Upper lobe of right lung (tissue), 1 donor: ENCODE measurements at places on chromosomes 4 and X. TPM values are rescaled to one million over a fixed set of nuclear protein-coding genes. Genes with fewer than 3 reads are reported as not detected.

The S100G gene
- total RNA-seq, result not detected

- no peak for DNase-seq
Observed at GRCh38 chrX:153819384-153820040, 10.8 kb downstream of the PDZD4 start.

DNA sequence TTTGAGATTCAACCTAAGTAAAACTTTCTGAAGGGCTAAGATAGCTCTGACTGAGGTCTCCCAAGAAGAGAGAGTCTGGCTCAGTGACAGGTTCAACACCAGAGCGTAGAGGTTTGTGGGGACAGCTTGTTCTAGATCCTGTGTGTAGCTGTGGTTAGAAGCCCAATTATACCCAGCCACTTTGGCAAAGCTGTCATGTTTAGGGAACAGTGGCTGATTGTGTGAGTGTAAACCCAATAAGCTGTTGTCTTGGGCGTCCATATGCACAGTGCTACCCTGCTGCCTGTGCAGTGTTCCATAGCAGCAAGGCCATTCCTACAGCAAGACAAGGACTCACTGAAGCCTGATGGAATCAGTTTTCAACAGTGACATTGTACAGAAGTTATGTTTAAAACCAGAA is 11.2 kb upstream of the SCRG1 start:
- DNase-seq, result no peak

The FRMD7 gene
- total RNA-seq, result not detected

GRCh38 chr4:165199286-165199685 is 8.1 kb upstream of the KLHL2 start:
- no peak for DNase-seq

- no peak for DNase-seq
Observed at GRCh38 chr4:121519236-121519838, 138.5 kb upstream of the QRFPR start.

DNA sequence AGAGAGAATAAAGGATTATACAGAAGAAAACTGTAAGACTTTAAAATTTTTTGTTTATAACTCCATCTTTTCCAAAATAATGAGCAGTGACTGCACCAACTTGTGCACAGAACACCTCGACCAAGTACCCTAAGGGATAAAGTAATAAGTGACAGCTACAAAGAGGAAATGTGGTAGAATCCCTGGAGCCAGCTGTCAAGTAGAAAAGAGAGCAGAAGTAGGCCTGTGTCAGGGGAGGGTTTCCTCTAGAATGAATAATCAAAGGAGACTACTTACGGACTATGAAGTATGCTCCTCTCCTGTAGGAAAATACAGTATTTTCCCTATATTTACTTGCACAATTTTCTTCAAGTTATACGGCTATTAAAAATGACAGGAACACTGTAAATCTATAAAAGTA is 1.2 kb downstream of the EIF1AX start:
- no peak for DNase-seq

The DHRSX gene
- 34.8 TPM for total RNA-seq

- DNase-seq, result no peak
Observed at GRCh38 chrX:40145923-40146261, 48.1 kb upstream of the BCOR start.

The OPN1MW gene
- total RNA-seq, result not detected

DNA sequence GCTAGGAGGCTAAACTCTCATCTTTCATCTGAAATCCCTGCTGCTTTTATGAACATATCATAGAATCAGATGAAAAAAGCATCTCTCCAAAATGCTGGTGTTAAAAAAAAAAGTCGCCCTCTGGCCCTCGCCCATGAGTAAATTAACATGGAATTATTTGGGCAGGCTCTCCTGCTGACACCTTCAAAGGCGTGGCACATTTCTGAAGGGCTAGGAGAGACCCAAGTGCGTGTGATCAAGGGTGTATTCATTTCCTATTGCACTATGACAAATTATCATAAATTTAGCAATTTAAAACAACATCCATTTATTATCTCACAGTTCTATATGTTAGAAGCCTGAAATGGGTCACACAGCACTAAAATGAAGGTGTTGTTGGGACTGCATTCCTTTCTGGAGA is 5.1 kb downstream of the ANXA3 start:
- no peak for DNase-seq

- DNase-seq, result no peak
Observed at GRCh38 chr4:32525420-32525819, 1805.3 kb downstream of the PCDH7 start.

GRCh38 chr4:114012749-114013148 is 33.3 kb upstream of the ARSJ start:
- no peak for DNase-seq

The SPACA5 gene
- total RNA-seq, result not detected

The SULT1E1 gene
- total RNA-seq, result 1.4 TPM

The TLR3 gene
- total RNA-seq, result 28.5 TPM

GRCh38 chr4:124934916-124935315 is 222.4 kb upstream of the ANKRD50 start:
- DNase-seq, result no peak

The PPP1R3F gene
- 6.0 TPM for total RNA-seq

The ZCCHC18 gene
- total RNA-seq, result 1.6 TPM

DNA sequence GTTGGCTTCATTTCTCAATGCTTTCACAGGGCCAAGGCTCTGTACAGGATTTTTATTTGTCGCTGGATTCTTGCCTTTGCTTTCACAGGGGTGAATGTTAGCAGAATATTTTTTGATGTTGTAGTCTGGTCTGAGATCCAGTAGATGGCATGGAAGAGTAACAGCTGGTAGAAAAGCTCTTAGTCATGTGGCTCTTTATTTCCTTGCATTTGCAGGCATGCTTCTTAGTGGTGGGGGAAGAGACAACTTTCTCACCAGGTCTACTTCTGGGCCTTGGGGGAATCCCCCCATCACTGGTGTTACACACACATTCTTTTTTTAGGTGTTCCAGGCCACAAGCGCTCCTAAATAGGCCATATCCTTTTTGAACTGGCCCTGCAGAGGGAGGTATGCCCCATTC is 58.2 kb upstream of the DKK2 start:
- DNase-seq, result no peak

- DNase-seq, result no peak
Observed at GRCh38 chr4:168716406-168717129, 219.7 kb downstream of the PALLD start.

GRCh38 chrX:110462957-110463356 is 104.3 kb downstream of the RTL9 start:
- DNase-seq, result no peak

DNA sequence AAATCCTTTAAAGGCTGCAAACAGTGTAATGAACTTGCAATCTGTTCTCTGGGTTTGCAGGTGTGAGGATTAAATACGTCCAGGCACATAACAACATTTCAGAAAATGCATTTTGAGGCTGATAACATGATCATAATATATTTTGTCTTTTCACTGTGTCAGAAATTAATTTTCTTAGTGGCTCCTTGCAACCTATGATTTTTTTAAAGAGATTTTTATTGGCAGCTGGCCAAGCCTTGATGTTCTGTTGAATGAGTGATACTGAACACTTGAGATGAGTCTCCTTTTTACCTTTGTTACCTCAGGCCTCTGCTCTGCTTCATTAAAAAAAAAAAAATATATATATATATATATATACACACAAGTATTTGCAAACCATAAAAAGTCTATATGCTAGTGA is 68.2 kb upstream of the TENM3 start:
- no peak for DNase-seq

DNA sequence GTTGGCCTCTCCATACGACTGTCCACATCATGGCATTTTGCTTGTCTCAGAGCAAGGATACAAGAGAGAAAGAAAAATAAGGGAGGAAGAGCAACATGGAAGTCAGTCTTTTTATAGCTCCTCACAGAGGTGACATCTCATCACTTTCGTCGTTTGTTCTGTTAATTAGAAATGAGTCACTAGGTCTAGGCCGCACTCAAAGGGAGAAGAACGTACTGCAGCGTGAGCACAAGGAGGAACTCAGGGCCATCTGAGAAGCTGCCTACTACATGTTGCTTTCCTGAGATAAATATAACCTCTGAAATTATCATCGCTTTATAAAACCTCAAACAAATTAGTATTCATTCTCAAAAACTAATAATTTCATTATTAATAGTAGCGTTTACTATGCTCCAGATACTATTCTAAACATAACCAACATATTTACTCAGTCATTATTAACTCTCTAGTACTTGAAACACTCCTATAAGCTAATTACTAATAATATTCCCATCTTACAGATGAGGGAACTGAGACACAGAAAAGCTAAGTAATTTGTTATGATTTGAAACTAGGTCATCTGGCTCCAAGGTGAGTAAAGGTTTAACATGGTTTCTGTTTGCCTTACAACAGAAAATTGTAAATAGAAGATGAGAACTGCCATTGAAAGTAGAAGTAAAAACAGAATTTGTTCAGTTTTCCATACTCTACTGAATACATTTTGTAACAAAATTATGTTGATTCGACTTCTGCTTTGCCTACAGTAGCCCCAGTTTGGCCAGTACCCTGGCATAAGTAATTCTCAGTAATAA is 213.2 kb upstream of the UGT8 start:
- DNase-seq, result no peak

The PRKG2 gene
- 8.1 TPM for total RNA-seq

DNA sequence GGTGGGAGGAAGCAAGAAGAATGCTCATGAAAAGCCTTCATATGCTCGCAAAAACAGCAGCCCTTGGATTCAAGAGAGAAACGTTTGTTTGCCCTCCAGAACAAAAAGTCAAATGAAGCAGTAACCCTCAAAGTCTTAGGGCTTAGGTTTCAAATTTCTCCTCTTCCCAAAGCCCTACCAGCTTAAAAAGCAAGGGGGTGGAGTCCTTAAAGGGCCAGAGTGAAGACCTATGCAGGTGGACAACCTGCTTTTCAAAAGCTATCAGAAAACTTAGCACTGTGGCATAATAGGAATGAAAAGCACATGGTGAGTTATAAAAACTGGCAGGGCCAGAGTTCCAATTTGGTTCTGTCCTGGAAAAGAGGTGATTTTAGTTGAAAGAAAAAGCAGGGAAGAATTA is 253.3 kb downstream of the NAP1L3 start:
- no peak for DNase-seq

The GYPE gene
- 3.2 TPM for total RNA-seq

GRCh38 chrX:151359931-151360871 is 36.8 kb upstream of the VMA21 start:
- DNase-seq, result peak; percentile 66

GRCh38 chr4:52511825-52512224 is 147.3 kb downstream of the USP46 start:
- DNase-seq, result no peak

GRCh38 chr4:152138451-152138850 is 377.6 kb upstream of the GATB start:
- no peak for DNase-seq

The ADGRG4 gene
- total RNA-seq, result 0.06 TPM

DNA sequence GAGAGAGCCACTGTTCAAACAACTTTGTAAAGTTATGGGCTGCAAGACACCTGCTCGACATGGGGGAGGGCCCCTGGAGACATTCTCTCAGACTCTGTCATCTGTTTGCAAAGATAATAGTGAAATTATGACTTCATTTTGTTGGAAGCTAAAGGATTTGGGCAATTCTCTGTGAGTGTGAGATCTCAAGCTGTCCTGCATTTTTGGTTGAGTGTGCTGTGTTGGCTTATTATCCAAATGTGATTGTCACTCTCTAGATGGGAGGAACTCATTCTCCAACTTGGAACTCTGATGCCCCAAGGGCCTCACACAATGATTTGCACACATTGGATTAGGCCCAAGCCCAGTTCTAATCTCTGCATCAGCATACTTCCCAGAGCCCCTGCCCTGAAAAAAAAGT is 63.7 kb downstream of the STK32B start:
- DNase-seq, result no peak

The C4orf46 gene
- 3.9 TPM for total RNA-seq

The ANKRD50 gene
- 25.9 TPM for total RNA-seq

DNA sequence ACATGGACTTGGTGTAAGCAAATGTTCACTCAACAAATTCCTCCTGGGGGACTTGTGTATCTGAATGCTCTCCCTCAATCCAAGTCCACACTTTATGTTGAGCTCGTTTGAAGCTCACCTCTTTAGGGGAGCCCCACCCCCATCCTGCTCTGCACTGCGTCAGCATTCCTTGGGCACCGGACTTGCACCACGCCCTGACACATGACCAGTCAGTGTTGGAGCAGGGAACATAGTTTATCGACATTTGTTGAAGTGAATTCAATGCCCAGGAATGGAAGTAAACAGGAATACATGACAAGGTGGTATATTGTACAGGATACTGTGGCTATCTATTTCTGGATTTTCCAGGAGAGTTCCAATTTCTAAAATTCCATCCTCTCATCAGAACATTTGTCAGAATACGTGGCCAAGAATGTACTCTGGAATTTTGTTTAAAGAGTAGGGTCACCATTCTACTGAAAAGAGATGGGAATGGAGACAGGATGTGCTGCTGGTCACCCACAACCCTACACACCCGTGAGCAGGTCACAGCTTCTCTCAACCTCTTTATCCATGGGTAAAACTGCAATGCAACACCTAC is 60.0 kb upstream of the LNX1 start:
- peak; percentile 69 for DNase-seq

DNA sequence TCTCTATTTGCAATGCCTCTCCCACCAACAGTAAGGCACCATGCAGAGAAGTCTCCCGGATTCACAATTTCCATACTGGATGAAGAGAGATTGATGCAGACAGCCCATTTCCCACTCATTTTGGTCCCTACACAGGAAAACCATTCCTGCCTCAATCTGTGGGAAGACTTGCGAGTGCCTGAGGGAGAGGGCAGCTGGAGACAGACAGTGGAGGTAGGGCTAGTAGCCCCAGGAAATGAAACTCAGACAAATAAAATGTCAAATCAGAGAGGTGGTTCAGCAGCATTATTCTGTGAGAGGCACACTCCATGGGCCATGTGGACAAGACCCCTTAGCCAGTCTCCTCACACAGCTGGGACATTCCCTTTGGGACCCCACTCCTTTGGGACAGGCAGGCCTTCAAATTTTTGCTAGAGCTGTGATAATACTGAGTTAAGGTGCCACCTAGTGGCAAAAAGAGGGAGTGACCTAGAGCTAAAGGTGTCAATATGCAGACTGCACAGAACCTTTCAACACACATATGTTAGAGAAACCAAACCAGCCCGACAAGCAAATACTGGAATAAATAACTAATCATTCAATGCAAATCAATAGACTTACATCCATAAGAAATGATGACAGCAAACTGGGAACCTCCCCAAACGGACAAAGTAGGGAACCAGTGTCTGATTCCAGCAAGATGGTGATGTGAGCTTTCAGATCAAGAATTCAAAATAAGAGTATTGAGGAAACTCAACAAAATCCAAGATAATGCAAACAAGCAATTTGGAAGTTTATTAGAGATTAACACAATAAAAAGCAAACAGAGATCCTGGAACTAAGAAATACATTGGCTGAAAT is 1865.3 kb upstream of the AGA start:
- no peak for DNase-seq

- DNase-seq, result no peak
Observed at GRCh38 chr4:66568431-66568830, 898.1 kb upstream of the EPHA5 start.

The NWD2 gene
- not detected for total RNA-seq

The DDX53 gene
- total RNA-seq, result not detected

The L1CAM gene
- 1.2 TPM for total RNA-seq

- peak; percentile 91 for DNase-seq
Observed at GRCh38 chr4:88378691-88379559, at the start of gene HERC6. Gene HERC6 (plus strand): TSS chr4:88378852. CDS start chr4:88378922, 70 bp downstream.
